Activated CD8-positive, alpha-beta memory T cell treated with anti-CD3 and anti-CD28 coated beads, Interleukin-2, amount 10 ng/mL, durations not matched to agents 7 days and 5 days (primary cell): ENCODE measurements at places on chromosomes 4 and X. TPM values are rescaled to one million over a fixed set of nuclear protein-coding genes. Genes with fewer than 3 reads are reported as not detected.

GRCh38 chrX:7606039-7606652, 236.8 kb upstream of the VCX start:
- no peaks in the 10 kb centered on the region for H3K4me1 ChIP-seq
- no peak overlapping the region for H3K4me3 ChIP-seq
- no peak for DNase-seq
- H3K36me3 ChIP-seq = no peaks in the 10 kb centered on the region
- H3K27me3 ChIP-seq = no peaks in the 10 kb centered on the region

GRCh38 chr4:18242919-18243693, 221.6 kb upstream of the LCORL start:
- H3K4me3 ChIP-seq = no peak overlapping the region
- no peaks in the 10 kb centered on the region for H3K4me1 ChIP-seq
- H3K27ac ChIP-seq = no peak overlapping the region
- H3K36me3 ChIP-seq = no peaks in the 10 kb centered on the region
- no peaks in the 10 kb centered on the region for H3K27me3 ChIP-seq
- no peak for DNase-seq

DNA sequence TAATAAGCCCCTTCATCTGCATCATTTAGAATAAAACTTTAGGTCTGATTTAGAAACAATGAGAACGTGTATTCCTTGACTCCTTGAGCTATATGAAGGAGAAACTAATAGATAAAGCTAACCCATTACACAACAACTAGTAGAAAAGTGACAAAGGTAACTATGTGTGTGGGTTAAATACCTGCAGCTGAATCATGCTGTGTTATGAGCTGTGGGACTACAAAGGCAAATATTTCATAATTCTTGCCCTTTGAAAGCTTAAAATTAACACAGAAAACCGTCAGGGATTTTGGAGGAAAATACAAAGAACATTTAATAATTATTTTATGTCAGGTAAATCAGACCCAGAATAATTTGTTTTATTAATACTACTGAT, 898 bp upstream of the NDP start:
- H3K36me3 ChIP-seq = peaks cover 2% of the 10 kb centered on the region
- H3K4me3 ChIP-seq = peak overlapping the region; percentile 38

GABRB1 gene
- not detected for total RNA-seq

DNA sequence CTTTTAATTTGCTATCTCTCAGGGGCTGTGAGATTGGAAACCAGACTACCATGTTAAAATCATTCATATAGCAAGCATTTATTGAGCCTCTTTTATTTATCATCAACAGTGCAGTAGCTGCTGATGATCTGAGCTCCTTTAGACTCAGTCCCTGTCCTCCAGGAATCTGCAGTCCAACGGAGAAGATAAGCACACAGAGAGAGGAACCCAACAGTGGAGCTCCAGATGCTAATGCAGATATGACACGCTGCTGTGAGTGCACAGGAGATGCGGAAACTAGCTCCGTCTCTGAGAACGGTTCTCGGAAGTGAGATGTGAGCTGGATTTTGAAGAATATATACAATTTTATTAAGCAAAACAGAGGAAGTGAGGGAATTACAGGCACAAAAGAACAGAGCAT, 35.4 kb downstream of the DCHS2 start:
- H3K36me3 ChIP-seq = no peaks in the 10 kb centered on the region
- peaks cover 11% of the 10 kb centered on the region for H3K27me3 ChIP-seq
- no peak overlapping the region for H3K27ac ChIP-seq
- no peaks in the 10 kb centered on the region for H3K4me1 ChIP-seq
- DNase-seq = no peak

MUC7 gene
- not detected for total RNA-seq

MAMLD1 gene
- total RNA-seq = 11.9 TPM

DNA sequence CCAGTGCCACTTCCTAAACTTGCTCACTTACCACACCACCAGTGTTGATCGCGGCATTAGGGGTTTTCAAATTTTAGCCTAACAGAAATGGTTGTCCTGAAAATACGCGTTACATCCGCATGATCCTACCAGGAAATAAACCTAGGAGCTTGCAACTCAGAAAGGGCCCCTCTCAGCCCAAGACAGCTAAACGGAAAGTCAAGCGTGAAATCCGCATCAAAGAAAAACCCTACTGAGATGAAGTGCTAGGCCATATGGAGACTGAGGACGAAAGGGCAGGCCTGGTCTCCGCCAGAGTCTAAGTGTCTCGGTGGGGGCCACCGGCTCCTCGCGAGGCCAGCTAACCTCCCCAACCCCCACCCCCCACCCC, 626 bp downstream of the YTHDC1 start:
- peak overlapping the region; percentile 87 for H3K4me3 ChIP-seq
- H3K27me3 ChIP-seq = no peaks in the 10 kb centered on the region
- peak overlapping the region; percentile 98 for H3K27ac ChIP-seq
- no peak for DNase-seq

LUZP4 gene
- total RNA-seq = not detected

GRCh38 chr4:52643785-52644244, 15.3 kb downstream of the USP46 start:
- H3K4me1 ChIP-seq = peaks cover 25% of the 10 kb centered on the region
- peaks cover 2% of the 10 kb centered on the region for H3K36me3 ChIP-seq
- no peak overlapping the region for H3K27ac ChIP-seq
- DNase-seq = no peak
- no peak overlapping the region for H3K4me3 ChIP-seq
- H3K27me3 ChIP-seq = peaks cover 5% of the 10 kb centered on the region

RNF175 gene
- total RNA-seq = not detected

- H3K36me3 ChIP-seq = no peaks in the 10 kb centered on the region
- DNase-seq = no peak
These were observed 366.7 kb upstream of the FAT1 start for GRCh38 chr4:187090401-187090800.

RAPGEF2 gene
- total RNA-seq = 17.3 TPM

DNA sequence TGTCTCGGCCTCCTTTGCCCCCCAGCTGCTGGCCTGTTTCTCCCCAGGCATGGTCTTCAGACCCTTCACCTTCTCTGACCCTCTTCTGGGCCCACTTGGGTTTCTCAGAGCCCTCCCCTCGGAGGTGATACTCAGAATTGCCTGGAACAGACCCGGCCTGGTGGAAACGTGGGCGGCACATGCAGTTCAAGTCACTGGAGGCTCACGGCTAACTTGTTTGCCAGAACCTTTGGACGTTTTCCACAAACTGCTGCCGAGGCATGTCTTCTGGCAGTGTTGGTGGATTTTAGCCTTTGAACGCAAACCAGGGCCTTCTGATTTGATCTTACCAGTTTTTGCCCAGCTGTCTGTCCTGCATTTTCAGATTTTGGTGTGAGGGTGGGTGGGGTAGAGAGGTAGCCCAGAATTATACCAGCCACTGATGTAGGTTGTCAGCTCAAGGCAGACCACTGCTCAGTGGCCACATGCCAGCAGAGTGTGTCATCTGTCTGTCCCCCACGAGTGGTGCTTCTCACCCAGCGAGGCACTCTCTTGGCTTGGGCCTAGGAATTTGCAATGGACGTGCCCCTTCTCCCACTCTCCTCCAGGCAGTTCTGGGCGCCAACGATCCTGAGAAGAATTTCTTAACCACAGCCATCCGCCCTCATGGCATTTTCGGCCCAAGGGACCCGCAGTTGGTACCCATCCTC, 32.5 kb upstream of the ZNF185 start:
- H3K27ac ChIP-seq = no peak overlapping the region
- no peak overlapping the region for H3K4me3 ChIP-seq
- H3K4me1 ChIP-seq = no peaks in the 10 kb centered on the region

GRCh38 chrX:153312842-153313241, 8.7 kb downstream of the PNMA6F start:
- H3K4me3 ChIP-seq = no peak overlapping the region
- no peaks in the 10 kb centered on the region for H3K4me1 ChIP-seq
- no peak for DNase-seq

- no peaks in the 10 kb centered on the region for H3K27me3 ChIP-seq
- DNase-seq = no peak
- no peak overlapping the region for H3K27ac ChIP-seq
- no peak overlapping the region for H3K4me3 ChIP-seq
- H3K36me3 ChIP-seq = no peaks in the 10 kb centered on the region
These were observed 73.1 kb downstream of the PHEX start for GRCh38 chrX:22105231-22105630.

UBE2D3 gene
- total RNA-seq = 357 TPM

DNA sequence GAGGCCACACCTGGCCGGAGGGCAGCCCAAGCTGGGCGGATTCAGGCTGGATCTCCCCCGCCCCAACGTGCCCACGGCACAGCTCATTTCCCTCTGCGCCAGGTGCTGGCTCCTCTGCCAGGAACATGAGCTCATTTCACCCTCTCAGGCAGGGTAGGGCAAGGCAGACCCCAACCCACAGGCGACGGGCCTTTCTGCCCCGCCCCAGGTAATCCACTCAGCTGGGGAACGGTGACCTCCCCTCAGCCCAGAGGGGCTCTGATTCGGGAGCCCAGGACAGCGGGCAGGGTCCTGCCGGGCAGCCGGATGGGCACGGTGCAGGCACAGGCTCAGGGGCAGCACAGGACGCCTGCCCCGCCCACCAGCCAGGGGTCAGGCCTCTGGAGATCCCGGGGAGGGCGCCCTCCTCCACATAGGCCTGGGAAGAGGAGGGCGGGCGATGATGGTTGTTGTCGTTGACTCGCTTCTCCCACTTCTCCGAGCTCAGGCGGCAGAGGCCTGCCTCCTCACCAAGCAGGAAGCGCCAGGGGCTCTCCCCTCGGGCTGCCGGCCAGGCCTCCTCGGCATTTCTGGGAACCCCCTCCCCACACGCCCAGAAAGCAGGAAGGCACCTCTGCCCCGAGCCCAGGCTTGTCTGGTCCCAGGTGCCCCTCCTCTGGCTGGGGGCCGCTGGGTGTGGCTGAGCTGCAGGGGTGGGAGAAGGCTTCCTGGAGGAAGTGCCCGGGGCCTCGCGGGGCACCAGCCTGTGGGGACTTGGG, 31.1 kb downstream of the TACC3 start:
- no peaks in the 10 kb centered on the region for H3K27me3 ChIP-seq
- peaks cover 3% of the 10 kb centered on the region for H3K4me1 ChIP-seq
- H3K4me3 ChIP-seq = no peak overlapping the region
- no peak overlapping the region for H3K27ac ChIP-seq
- peak; percentile 55 for DNase-seq

DNA sequence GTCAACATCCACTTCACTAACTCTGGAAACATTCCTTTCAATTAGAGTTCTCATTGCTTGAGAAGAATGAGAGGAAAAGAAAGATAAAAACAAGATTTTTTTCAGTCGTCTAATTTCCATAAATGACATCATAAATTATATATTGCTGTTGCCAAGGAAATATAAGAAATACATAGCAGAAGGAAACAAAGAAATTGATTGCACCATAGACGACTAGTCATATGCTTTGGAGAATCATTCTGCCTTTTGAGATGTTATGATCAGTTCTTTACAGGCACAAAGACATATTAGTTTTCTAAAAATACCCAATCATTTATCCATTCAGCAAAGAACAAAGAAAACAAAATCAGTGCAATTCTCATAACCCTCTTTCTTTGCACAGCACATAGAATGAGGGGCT, 672 bp upstream of the C1QTNF7 start:
- H3K36me3 ChIP-seq = no peaks in the 10 kb centered on the region
- no peak overlapping the region for H3K4me3 ChIP-seq
- DNase-seq = no peak

FNIP2 gene
- total RNA-seq = 17.1 TPM

CLCN4 gene
- total RNA-seq = 0.16 TPM

STOX2 gene
- total RNA-seq = not detected

DNA sequence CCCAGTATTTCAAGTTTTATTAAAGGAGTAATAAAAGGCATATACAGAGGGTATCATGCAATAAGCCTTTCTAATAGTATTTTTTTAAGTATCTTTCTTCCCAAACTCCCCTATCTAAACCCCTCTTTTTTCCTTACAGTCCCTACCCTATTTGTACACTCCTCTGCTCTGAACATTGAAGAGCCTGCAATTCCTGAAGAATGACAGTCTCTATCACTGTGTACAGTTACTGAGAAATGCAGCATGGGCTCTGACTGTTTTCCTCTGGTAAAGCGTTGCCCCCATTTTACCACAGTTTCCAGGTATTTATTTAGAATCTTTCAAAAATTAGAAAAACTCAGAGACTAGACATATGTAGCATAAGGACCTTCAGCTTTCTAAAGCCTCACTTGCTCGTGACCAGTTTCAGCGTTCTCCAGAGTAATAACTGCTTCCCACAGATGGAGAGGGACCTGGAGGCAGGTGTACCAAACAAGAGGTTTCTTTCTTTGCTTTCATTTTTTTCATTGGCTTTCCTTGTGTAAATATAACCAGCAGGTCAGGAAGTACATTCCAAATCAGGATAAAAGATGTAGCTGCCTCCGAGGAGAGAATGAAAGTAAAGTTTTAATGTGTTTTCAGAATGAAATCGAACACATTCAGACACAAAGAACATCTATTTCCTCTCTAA, 230.8 kb downstream of the CFAP299 start:
- DNase-seq = no peak
- H3K27ac ChIP-seq = no peak overlapping the region
- H3K4me1 ChIP-seq = peaks cover 2% of the 10 kb centered on the region
- H3K27me3 ChIP-seq = no peaks in the 10 kb centered on the region

DNA sequence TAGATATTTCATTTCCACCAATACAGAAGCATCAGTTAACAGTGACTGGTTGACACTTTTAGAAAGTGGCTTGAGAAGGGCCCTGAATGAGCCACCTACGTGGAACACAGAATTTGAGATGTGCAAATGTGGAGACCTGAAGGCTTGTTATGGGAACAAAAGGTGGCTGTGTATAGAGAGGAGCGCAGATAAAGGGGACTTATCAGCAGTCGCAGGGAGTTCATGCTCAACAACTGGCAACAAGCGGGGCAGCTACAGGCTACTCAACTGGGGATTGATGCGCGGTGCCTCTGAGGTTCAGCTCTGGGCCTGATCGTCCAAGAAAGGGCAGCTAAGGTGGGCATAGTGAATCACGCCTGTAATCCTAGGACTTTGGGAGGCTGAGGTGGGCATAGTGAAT, 3.4 kb upstream of the FAM3A start:
- no peak for DNase-seq
- no peak overlapping the region for H3K4me3 ChIP-seq
- no peaks in the 10 kb centered on the region for H3K36me3 ChIP-seq
- H3K4me1 ChIP-seq = peaks cover 12% of the 10 kb centered on the region

DNA sequence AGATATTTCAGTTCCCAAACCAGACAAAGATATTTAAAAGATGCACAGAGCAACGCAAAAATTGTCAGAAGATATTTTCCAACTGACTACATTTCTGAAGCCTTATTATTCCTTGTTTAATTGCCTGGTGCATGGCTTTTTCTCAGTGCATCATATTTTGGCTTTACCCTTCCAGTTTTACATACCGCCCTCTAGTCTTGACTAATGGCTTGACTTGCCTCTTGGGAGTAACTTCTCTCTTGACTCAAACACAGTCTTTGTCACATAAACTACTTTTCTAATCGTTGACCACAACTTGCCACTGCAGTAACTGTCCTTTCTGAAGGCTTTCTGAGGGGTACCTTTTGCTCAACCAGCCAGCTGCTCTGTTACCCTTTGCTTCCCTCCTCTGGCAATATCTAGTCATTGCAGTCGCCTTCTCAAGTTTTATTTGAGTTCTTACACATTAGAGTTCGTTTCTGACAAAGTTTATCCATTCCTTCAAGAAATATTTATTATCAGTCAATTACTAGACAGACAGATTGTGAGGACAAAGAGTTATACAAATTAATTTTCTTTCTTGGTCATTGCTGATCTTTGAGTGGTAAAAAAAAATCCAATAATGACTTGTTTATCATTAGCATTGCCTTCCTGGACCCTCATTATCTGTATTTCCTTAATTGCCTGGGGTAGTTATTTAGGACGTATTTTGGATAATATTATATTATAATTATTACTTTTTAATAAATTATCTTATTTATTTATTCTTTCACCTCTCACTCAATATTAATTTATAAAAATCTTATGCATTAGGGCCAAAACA, 506.9 kb upstream of the PCDH10 start:
- H3K36me3 ChIP-seq = no peaks in the 10 kb centered on the region
- no peak overlapping the region for H3K27ac ChIP-seq
- no peaks in the 10 kb centered on the region for H3K27me3 ChIP-seq
- H3K4me3 ChIP-seq = no peak overlapping the region
- no peaks in the 10 kb centered on the region for H3K4me1 ChIP-seq
